Activated CD4-positive, alpha-beta T cell treated with anti-CD3 and anti-CD28 coated beads, Interleukin-2, amount 50 U/mL, for 4 hours (primary cell): ENCODE measurements at places on chromosomes 5 and 9.

- DNase-seq = no peak
These were observed 65.5 kb downstream of the INSYN2B start for GRCh38 chr5:169914766-169915165.

DNA sequence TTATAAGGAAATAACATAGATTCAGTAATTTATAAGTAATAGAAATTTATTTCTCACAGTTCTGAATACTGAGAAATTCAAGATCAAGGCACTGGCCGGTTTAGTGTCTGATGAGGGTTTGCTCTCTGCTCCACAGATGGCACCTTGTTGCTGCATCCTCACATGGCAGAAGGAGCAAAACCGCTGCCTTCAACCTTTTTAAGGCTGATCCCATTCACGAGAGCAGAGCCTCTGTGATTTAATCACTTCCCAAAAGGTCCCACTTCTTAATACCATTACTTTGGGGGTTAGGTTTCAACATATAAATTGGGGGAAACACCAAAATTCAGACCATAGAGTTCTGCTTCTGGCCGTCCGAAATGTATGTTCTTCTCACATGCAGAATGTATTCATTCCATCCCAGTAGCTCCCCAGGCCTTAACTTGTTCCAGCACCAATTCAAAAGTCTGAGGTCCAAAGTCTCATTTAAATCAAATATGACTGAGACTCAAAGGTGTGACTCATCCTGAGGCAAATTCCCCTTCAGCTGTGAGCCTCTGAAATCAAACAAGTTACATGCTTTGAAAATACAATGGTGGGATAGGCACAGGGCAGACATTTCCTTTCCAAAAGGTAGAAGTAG is 30.6 kb downstream of the BAAT start:
- no peak for DNase-seq

DNA sequence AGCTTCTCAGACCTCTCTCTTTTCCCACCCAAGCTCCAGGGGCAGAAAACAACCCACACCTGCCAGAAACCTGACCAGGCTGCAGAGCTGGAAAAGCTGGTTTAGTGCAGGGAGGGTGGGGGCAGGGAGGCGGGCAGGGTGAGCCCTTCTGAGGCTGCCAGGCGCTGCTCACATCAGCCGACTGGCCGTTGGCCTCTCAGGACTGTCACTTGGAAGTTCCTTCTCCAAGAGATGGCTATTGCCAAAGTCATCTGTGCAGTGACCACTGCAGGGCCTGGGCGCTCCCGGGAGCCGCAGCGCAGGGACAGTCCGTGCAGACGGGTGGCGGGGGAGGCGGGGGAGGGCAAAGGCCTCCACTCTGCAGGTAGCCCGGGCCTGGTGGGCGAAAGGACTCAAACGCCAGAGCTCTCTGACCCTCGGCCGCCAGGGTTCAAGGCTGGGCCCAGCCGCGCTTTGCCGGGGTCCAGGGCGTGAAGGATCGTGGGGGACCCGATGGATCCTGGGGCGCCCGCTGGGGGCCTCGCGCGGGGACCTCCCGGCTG is 205.0 kb upstream of the IER5L start:
- no peak for DNase-seq

DNA sequence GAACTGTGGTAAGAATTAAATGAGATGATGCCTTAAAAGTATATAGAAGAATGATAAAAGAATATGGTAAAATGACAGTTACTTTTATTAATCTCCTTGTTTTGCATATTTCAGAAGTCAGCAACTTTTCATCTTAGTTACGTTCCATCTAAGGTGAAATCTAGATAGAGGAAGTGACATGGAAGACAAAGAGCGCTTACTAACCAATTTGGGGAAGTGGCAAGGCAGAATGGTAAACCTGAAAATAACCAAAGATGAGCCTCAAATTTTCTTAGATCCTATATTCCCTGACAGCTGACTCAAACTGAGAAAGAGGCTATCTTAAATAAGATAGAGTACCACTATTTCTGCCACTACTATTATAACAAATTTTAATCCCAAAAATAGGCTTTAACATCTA is 52.5 kb downstream of the FGF10 start:
- no peak for DNase-seq

- DNase-seq = no peak
These were observed 1.7 kb upstream of the VCP start for GRCh38 chr9:35074141-35074540.

- no peak for DNase-seq
These were observed 949 bp downstream of the SERINC5 start for GRCh38 chr5:80254767-80255430.

GRCh38 chr9:134411440-134412297 is 85.4 kb downstream of the RXRA start:
- DNase-seq = no peak

GRCh38 chr9:35912791-35913400 is 3.6 kb downstream of the SPAAR start:
- no peak for DNase-seq

DNA sequence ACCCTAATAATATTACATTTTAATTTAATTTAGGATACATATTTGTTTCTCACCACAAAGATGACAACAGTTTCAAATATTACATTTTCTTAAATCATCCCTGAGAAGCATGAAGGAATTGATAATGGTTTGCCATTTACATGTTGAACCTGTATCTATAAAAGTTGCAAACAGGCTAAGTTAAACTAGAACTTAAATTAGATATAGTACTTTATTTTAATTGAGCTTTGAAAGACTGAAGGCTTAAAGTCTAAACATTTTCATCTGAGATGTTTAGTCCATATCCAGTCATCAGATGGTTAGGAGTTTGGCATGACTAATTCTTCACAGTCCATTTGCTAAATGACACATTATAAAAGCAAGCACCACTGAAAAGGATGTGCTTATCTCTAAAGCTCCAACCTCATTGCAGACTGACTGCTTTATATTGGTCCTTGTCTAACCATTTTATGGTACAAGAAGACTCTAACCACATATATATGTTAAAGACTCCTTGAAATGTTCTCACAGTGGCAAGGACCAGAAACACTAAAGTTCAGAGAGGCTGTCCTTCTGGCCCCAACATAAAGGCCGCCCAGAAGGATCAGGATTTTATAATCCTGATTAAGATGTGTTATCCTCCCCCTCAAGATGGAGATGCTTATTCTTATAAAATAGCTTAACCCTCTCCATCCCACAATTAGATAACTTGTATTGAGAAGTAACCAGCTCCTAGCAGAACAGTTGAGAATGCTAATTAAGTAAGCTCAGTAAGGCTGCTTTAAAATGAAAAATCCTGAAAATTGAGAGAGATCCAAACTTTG is 25.8 kb downstream of the WNT8A start:
- DNase-seq = no peak

DNA sequence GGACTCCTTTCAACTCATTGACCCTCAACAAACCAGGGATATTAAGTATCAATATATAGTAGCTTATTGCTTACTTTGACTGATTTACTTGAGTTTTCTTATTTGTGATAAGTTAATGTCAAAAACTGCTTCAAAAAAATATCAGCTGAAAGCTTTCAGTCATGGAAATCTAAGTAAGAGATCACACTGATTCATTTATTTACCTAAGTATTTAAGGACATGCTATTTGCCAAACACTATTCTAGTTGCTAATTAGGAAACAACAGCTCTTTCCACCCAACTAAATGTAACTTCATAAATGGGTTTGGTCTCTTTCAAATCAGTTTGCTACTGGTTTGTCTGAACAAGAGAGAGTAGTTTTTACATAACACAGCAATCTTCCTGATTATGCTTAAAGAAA is 48.2 kb downstream of the CHD1 start:
- DNase-seq = no peak

- DNase-seq = no peak
These were observed 53.0 kb downstream of the EXOSC2 start for GRCh38 chr9:130746434-130747212.

- DNase-seq = no peak
These were observed 39.2 kb upstream of the NEK6 start for GRCh38 chr9:124218438-124218982.

- no peak for DNase-seq
These were observed 66.1 kb downstream of the KIF24 start for GRCh38 chr9:34262971-34263370.

GRCh38 chr9:113603773-113604172 is 140.2 kb downstream of the RGS3 start:
- DNase-seq = no peak

- no peak for DNase-seq
These were observed 14.0 kb downstream of the ACTBL2 start for GRCh38 chr5:57468481-57469163.

GRCh38 chr9:111904026-111904425 is 7.4 kb downstream of the UGCG start:
- no peak for DNase-seq

- no peak for DNase-seq
These were observed 394.9 kb downstream of the MED10 start for GRCh38 chr5:5983261-5983980.

DNA sequence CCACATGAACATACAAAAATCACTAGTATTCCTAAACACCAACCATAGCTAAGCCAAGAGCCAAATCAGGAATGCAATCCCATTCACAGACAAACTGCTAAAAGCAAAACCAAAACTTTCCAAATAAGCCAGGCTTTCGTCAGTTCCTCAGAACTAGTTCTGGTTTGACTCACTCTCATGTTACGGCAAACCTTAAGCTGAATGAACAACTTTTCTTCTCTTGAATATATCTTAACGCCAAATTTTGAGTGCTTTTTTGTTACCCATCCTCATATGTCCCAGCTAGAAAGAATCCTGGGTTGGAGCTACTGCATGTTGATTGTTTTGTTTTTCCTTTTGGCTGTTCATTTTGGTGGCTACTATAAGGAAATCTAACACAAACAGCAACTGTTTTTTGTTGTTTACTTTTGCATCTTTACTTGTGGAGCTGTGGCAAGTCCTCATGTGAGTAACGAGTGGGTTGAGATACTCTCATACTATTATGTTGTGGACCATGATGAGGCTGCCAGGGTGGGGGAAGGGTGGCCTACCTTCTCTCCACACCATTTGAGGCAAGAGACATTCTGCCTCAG is at the start of gene PDCD1LG2:
Gene PDCD1LG2 (plus strand): TSS at position 172 of the 572 bp plus-strand sequence. CDS start 12,016 bp downstream, outside the sequence.
- peak; percentile 31 for DNase-seq

- no peak for DNase-seq
These were observed 218.9 kb downstream of the TARS1 start for GRCh38 chr5:33659526-33660169.

DNA sequence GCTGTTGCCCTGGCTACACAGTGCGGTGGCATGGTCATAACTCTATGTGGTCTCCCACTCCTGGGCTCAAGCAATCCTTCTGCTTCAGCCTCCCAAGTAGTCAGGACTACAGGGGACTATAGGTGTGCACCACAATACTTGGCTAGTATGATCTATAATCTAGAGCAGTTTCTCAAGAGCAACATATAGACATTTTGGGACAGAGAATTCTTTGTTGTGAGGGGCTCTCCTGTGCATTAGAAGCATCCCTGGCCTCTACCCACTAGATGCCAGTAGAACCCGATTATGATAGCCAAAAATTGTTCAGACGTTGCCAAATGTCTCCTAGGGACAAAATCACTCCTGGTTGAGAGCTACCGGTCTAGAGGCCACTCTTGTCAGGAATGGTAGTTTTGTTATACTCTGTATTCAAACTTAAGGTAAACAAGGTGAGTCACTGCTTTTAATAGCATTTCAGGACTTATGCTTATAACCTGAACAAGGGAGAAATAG is 7.2 kb downstream of the ANKHD1 start:
- DNase-seq = no peak

GRCh38 chr5:170986598-170986997 is 124.8 kb downstream of the RANBP17 start:
- no peak for DNase-seq

DNA sequence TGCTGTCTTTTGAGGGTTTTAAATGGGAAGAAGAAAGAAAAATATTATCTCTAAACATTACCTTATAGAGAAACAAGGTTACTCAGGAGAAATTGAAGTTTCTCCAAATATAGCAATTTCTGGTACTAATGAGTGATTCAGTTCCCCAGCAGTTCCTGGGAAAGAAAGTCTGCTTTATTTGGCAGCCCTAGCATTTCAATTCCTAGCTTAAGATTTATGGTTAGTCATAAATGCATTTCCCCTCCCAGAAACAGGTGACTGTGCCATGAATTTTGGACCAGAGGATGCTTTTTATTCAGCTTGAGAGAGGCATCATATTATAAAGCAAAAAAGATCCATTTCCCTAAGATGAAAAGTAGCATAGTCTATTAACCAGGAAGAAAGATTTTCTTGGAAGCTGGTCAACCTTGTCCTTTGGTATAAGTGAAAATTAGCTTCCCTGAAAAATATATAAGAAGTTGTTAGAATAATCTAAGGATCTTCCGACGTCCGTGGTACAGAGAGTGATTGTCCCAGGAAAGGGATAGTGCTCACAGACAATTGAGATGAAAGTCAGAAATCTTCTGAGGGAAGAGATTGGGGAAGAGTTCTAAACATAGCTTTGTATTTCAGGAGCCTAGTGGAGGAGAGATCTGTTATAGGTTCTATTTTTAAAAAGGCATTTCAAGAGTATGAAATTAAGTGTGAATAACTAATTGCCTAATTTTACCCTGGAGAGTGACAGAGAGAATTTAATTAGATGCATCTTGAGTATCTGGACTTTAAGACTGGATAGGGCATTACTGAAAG is 164.9 kb downstream of the ESM1 start:
- DNase-seq = no peak

DNA sequence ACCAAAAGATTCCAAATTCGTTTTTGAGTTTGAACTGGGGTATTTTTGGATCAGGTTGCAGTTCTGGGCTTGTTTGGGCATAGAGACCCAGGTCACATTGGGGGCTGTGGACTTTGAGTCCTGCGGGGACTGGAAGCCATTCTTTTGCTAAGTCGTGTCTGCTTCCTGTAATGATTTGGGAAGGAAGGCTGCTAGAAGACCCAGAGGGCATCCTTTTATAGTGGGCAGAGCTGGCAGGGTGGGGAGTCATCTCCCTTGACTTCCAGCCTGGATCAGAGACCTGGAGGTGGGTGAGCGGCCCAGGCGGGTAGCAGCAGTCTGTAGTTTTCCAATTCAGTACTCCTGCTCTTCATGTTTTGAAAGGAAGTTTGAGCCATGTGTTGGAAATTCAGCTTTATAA is 11.3 kb downstream of the ZNF618 start:
- no peak for DNase-seq

GRCh38 chr5:73419465-73420390 is 28.8 kb downstream of the FOXD1 start:
- no peak for DNase-seq

DNA sequence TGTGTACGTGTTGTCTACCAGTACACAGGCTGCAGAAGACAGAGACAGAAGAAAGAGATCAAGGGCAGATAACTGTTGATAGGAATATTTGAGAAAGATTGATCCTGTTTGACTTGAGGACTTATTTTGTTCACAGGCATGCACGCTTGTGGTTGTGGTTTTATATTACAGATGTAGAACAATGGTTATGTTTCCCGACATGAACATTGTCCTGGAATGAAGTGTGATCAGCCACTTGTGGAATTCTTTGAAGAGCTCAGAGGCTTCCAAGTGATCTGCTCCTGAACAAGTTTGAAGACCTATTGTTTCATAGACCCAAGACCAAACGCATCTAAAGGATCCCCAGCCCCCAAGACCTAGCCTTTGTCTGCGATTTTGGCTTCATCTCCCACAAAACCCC is 13.7 kb downstream of the TEX53 start:
- DNase-seq = no peak

- no peak for DNase-seq
These were observed 1.4 kb downstream of the CIZ1 start for GRCh38 chr9:128190013-128190412.

- DNase-seq = no peak
These were observed 235.0 kb downstream of the ROR2 start for GRCh38 chr9:91714874-91715615.

GRCh38 chr5:121550989-121551388 is 300.7 kb upstream of the FTMT start:
- DNase-seq = no peak
